ENCODE measurements at places on chromosomes 16 and 17.

GRCh38 chr17:74180336-74180735 lies 23.1 kb upstream of the RPL38 start:
- DNase-seq, result no peak

GRCh38 chr17:78409191-78409928 lies 30.9 kb downstream of the PGS1 start:
- DNase-seq, result no peak

- DNase-seq, result no peak
Measured at GRCh38 chr17:17109256-17109655, 67.0 kb downstream of the MPRIP start.

- no peak for DNase-seq
Measured at GRCh38 chr17:20123209-20123608, 114.0 kb downstream of the SPECC1 start.

DNA sequence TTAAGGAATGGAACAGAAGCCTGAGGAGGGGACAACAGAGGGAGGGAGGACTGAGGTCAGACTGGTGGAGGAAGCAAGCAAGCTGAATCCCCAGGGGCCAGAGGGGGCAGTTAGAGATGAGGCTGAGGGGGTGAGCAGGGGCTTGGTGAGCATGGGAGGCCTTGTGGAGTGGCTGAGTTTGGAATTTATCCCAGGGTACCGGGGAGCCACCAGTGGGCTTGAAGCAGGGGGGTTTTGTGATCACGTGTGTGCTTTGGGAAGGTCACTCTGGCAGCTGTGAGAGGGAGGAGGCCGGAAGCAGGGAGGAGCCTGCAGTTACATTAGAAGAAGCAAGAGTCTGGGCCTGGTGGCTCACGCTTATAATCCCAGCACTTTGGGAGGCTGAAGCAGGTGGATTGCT lies 9.8 kb upstream of the CTCF start:
- no peak for DNase-seq

GRCh38 chr16:81861503-81861902 lies 82.4 kb downstream of the PLCG2 start:
- DNase-seq, result no peak

DNA sequence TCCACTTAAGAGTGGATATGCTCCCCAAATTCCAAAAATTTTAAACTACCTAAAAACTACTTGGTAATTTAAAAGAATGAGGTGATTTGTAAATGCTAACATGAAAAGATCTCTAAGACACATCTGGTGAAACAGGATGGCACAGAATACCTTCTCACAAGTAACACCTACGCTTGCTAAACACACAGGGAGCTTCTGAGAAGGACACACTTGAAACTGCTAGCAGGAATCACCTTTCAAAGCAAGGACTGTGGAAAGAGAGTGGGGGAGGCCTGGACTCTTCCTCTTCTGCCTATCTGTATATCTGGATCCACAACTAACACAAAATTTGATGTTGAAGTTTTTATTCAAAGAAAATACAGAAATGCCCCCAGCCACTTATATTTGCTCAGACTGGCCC lies 52.4 kb downstream of the CYTH1 start:
- DNase-seq, result no peak

DNA sequence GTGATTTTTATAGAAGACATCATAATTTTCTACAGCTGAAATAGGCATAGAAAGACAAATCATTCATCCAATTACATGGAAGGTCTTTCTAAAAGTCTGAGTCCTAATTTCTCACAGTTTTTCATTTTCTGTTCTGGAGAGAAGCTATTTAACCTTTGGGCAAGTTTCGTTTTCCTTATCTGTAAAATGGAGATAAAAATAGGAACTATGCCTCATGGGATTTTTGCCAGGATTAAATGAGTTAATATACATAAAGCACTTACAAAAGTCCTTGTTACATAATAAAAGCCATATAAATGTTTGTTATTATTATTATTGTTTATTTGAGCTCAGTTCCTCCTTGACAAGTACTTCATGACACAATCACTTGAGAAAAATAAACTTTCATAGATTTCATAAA lies 121.4 kb downstream of the SKAP1 start:
- no peak for DNase-seq

GRCh38 chr17:65885541-65886312 lies 306.2 kb downstream of the CEP112 start:
- DNase-seq, result peak; percentile 10

- DNase-seq, result no peak
Measured at GRCh38 chr17:82157046-82158035, 55.3 kb downstream of the CCDC57 start.

DNA sequence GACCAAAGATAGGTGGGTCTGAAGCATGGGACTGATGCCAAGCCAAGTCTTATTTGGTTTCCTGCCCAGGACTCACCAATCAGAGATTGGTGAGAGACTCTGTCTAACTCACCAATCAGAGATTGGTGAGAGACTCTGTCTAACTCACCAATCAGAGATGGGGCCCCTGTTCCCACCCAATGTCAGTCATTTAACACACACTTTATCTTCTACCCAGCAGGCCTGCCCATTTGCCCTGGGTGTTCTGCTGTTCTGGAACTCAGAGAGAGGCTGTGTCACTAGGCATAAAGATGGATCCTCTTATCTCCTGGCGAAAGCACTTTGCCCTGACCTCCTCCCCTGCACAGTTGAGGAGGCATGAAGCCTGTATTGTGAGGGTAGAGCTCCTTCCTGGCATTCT lies 5.4 kb upstream of the RHOT1 start:
- no peak for DNase-seq

DNA sequence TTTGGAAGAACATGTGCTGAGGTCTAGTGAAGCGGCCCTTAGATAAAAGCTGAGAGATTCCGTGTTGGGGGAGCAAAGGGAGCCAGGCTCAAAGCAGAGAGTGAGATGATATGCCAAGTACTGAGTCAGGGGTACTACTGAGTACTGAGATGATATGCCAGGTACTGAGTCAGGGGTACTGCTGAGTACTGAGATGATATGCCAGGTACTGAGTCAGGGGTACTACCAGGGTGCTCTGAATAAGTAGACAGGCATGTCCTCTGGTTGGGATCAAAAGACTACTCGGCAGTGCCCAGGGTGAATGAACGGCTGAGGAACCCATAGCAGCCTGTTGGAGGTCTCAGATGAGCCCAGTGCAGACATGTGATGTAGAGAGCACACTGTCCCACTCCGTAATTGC lies 239.0 kb downstream of the SOX9 start:
- no peak for DNase-seq

- DNase-seq, result no peak
Measured at GRCh38 chr17:48219617-48220016, 112.1 kb downstream of the SNX11 start.

DNA sequence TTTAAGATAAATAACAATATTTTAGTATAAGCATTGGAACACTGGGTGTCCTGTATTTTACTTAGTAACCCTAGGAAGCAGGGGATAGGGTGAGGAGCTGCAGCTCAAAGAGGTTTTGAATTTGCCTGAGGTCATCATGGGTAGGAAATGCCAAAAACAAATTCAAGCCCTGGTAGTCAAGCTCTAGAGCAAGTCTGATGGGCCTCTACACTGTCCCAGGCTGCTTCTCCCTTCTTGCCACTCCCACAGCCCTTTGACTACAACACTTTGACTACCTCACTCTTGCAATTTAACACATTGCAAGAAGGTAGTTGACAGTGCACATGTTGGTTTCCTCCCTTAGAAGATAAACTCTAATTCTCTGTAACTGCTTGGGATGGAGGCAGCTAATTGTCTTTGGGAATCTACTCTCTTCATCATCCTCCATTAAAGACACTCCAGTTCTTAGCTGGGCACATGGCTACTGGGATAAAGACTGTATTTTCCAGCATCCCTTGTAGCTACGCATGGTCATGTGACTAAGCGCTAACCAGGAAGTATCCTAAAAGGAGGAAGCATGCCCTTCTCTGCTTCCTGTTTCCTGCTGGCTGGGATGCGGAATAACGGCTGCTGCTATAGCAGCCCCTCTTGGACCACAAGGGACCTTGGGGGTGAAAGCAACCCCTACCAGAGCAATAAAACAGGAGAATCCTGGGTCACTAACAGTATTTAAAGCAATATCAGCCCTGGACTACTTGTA lies 30.7 kb upstream of the SSTR2 start:
- no peak for DNase-seq

- DNase-seq, result no peak
Measured at GRCh38 chr16:69847643-69848042, 85.5 kb downstream of the WWP2 start.

- no peak for DNase-seq
Measured at GRCh38 chr16:12760819-12761611, 42.7 kb downstream of the CPPED1 start.

- no peak for DNase-seq
Measured at GRCh38 chr16:2384426-2384825, 43.9 kb upstream of the ABCA3 start.

- DNase-seq, result no peak
Measured at GRCh38 chr16:31201582-31202413, 762 bp downstream of the PYCARD start.

DNA sequence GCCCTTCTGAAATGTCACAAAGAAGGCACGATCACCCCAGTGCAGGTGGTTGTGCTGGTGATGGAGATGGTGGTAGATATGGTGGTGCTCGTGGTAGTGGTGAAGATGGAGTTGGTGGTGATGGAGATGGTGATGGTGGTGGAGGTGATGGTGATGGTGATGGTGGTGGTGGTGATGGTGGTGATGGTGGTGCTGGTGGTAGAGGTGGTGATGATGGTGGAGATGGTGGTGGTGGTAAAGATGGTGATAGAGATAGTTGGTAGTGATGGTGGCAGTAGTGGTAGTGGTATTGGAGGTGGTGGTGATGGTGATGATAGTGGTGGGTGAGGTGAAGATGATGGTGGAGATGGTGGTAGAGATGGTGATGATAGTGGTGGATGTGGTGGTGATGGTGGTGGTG lies 88.1 kb upstream of the SALL1 start:
- DNase-seq, result no peak

GRCh38 chr16:88076211-88076931 lies 125.1 kb downstream of the BANP start:
- DNase-seq, result no peak

GRCh38 chr17:1683459-1683858 lies 1.2 kb downstream of the PRPF8 start:
- no peak for DNase-seq

DNA sequence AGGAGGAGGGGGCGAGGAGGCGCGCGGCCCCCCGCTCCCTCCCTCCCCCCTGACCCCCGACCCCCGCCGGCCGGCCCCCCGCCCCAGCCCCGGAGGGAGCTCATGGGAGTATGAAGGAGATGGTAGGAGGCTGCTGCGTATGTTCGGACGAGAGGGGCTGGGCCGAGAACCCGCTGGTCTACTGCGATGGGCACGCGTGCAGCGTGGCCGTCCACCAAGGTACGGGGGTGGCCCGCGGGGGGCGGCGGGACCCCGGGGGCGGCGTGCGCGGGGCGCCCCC lies 390 bp downstream of the MLLT6 start:
- DNase-seq, result no peak

- no peak for DNase-seq
Measured at GRCh38 chr17:22272363-22273146, 580.2 kb downstream of the KCNJ18 start.

DNA sequence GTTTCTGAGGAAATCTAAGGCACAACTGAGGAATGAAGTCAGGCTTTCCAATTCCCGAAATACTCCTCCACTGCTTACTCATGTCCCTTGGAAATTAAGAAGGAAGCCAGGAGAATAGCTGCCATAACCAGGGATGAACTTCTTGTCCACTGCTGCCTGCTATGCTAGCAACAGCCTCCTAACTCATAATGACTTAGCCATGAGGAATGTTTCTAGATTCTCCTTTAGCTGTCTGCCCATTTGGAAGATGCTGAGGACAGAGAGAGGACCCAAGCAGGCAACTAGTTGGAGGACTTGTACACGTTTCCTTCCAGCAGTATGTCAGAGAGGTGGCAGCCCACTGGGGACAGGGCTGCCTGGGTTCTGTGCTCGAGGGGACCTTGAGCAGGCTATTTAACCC lies 939 bp upstream of the CCL2 start:
- peak; percentile 73 for DNase-seq

DNA sequence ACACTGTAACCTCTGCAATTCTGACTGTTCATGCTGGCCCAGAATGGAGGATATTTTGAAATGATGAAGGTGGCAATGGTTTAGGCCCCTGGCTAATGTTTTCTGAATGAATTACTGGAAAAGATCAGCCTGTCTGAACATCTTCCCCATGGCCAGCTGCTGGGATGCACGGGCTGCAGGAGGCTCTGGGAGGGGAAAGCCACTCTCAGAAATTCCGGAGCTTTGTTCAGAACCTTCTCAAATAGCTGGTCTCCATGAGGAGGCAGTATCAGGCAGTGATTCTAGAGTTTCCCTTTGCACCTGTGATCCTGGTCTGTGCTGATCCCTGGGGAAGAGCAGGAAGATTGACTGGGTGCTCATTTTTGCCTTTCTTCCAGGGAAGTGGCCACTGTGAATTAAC lies 5.0 kb downstream of the SLC6A2 start:
- no peak for DNase-seq

DNA sequence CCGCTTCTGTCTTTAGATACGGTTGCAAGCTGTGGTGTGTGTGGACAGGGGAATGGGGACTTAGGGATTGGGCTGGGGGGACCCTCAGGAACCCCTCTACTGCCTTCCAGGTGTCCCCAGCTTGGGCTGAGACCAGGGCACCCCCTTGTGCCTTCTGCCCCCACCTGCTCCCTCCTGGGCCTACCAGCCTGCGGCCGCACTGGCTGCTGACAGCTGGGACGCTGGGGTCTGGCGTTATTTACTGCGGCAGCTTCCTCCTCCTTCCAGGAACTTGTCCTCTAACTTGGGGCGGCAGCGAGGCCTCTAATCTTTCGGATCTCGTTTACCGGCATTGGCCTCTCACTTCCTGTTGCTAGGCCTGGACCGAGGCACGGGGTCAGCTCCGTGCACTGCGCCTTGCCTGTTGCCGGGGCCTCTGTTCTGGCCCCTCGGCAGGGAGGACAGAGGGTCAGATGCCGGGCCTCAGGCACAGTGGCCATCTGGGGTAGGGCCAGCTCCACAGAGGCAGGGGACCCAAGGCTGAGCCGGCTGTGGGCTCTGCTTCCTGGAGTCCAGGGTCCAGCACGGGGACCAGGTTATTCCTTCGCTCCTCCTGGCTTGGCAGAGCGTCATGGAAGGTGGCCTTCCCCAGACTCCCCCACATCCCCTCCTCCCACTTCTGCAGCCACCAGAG lies 31.8 kb downstream of the TMEM235 start:
- no peak for DNase-seq

- DNase-seq, result no peak
Measured at GRCh38 chr16:56669005-56669839, at the start of gene MT1H. TSS of gene MT1H (plus strand) at chr16:56669814. CDS start at chr16:56669885, 71 bp downstream.

- DNase-seq, result no peak
Measured at GRCh38 chr16:82524976-82525375, 101.8 kb upstream of the CDH13 start.

All from adipocyte (in vitro differentiated cells).